ENCODE measurements at places on chromosomes 2 and 18.

GRCh38 chr2:16155766-16156165, 215.4 kb downstream of the MYCN start:
- DNase-seq: no peak

DNA sequence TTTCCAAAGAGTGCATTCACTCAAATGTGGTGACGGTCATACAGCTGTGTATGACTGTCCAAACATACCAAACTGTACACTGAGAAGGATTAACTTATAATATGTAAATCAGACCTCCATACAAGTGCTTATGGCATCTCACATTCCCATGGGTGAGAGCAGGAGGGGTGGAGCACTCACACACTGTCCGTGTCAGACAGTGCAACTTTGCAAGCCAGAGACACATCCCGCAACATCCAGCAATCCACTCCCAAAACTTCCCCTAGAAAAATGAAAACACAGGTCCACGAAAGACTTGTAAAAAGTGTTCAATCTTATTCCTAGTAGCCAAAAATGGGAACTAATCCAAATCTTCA, 36.4 kb downstream of the FAM168B start:
- DNase-seq: no peak

DNA sequence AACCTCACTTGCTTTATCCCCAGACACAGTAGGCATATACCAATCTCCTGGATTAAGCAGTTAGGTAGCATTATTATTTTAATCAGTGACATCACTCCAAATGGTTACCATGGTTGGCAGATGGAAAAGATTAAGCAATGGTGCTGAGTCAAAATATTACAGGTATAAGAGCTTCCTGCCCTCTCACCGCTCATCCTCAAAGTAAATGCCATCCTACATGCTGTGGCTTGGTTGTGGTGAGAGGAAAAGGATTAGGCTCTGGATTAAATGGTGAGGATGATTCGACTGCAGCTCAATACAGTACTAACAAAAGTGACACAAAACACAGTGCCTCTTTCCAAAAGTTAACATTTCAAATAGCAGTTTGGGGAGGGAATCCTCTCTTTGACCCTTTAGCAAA, 108.9 kb upstream of the ACAA2 start:
- no peak for DNase-seq

GRCh38 chr2:158772306-158773078, 22.6 kb upstream of the DAPL1 start:
- no peak for DNase-seq

GRCh38 chr2:29469516-29469915, 354.3 kb downstream of the CLIP4 start:
- no peak for DNase-seq

DNA sequence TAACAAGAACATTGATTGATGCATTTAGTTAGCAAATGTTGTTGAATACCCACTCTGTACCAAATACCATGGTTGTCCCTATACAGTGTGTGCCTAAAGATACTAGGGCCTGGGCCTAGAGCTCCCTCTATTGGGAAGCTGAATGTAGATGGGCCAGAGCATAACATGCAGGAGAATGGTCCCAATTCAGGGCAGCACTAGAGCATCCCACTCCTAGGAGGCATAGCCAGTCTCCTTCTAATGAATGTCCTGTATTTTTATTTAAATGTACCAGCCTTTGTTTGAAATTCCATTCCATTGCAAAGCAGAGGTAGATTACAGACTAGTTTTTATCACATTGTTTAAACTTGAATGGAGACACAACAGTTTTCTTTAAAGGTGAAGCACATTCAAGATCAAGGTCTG, 90.6 kb downstream of the FEZ2 start:
- DNase-seq: no peak

DNA sequence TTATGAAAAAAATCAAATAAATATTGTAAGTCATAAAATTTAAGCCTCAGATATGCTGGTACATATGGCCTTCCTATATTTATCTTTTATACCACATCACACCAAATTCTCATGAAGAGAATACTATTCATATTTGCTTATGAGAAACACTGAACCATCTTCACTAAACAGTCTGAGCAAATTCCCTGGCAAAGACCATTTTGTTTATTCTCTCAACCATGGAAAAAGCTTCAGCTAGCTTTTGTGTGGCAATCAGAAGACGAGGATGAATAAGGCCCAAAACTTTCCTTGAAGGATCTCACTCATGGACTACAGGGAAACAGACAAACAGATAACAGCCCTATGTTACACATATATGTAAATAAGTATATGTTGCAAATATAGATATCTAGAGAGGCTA, 252.1 kb downstream of the TMX3 start:
- DNase-seq: no peak

- DNase-seq: no peak
Measured at GRCh38 chr2:215375467-215375830, 60.4 kb downstream of the FN1 start.

GRCh38 chr2:239113615-239114014, 265.7 kb downstream of the TWIST2 start:
- no peak for DNase-seq

- DNase-seq: no peak
Measured at GRCh38 chr18:24268784-24269550, 128.7 kb downstream of the OSBPL1A start.

GRCh38 chr2:222423632-222424275, 589 bp upstream of the SGPP2 start:
- DNase-seq: no peak

- DNase-seq: no peak
Measured at GRCh38 chr18:8797206-8797605, 91.8 kb downstream of the MTCL1 start.

GRCh38 chr2:214713080-214713830, 96.2 kb downstream of the BARD1 start:
- no peak for DNase-seq

- DNase-seq: no peak
Measured at GRCh38 chr2:179532863-179533278, 268.2 kb upstream of the SESTD1 start.

- no peak for DNase-seq
Measured at GRCh38 chr18:41993151-41993550, 38.1 kb downstream of the PIK3C3 start.

DNA sequence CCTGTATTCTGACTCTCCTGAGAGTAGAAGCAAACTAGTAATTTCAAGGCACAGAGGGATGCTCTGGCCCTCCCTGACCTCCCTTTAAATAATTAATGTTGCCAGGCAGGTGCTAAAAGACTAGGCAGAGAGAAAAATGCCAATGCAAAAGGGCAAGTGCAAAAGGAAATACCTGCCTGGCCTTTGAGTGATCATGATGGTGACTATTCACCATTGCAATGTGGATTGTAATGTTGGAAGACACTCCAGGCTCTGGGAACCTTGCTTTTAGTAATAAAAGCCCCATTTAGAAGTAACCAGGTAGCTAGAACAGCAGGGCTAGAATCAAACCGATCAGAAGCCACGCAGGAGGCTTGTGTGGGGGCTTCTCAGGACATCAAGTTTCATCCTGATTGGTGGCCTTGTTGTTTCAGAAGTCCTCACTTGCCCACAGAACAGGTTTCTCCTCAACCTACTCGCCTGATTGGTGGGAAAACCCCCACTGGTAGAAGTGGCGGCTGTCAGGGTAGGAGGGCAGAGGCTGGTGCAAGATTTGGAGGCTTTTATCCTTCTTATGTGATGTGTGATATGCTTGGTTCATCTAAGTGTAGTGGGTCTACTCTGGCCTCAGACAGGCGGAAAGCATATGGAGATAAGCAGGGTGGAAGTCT, 16.0 kb upstream of the CHRNA1 start:
- DNase-seq: no peak

DNA sequence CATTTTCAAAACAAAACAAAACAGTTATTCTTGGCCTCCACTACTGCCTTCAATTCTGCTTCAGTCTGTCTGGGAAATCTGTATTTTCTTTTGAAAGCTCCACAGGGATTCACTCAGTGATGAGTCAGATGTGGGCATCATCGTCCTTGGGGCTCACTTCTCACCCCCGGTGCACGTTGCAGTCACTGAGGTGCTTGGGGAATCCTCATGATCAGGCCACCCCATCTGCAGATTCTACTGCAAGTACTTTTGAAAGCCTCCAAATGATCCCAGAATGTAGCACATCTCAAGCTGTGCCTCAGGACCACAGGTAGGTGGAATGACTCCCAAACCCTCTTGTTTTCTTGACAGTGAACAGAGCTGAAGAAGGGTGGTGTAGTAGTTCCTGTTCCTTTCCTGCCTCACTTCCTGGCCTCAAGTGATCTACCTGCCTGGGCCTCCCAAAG, 34.3 kb downstream of the LPIN2 start:
- DNase-seq: peak; percentile 86

DNA sequence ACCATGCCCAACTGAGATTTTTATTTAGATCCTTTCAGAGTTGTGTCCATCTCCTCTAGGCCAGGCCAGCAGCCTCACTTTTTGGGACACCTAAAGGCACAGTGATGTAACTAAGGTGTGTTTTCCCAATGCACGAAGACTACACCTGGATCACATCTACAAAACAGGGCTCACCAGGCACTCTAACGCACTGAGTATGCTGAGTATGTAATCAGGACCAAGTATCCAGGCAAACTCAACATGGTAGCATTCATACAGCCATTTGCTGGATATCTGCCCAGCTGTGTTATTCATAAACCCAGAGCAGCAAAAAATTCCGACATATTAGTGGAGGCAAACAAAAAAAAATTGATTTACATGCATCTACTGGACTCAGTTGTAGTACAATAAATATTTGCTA, 33.8 kb downstream of the LPIN2 start:
- DNase-seq: no peak

DNA sequence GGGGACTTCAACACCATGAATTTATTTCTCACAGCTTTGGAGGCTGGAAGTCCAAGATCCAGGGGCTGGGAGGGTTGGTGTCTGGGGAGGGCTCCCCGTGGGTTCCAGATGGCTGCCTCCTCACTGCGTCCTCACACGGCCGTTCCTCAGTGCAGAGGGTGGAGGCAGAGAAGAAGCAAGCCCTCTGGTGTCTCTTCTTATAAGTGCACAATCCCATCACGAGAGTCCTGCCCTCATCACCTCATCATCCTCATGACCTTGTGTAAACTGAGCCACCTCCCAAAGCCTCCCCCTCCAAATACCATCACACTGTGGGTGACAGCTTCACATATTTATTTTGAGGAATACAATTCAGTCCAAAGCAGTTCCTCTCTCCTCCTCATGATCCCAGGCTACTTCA, 26.3 kb downstream of the TMEM163 start:
- DNase-seq: no peak
